Amygdala (tissue), 56 donors: ENCODE measurements at places on chromosomes 13 and 19.

- no peak for DNase-seq
These were observed 309 bp upstream of the SLITRK1 start for GRCh38 chr13:83882606-83882959.

GRCh38 chr13:50228527-50228926, 213.3 kb downstream of the KCNRG start:
- DNase-seq, result no peak

DNA sequence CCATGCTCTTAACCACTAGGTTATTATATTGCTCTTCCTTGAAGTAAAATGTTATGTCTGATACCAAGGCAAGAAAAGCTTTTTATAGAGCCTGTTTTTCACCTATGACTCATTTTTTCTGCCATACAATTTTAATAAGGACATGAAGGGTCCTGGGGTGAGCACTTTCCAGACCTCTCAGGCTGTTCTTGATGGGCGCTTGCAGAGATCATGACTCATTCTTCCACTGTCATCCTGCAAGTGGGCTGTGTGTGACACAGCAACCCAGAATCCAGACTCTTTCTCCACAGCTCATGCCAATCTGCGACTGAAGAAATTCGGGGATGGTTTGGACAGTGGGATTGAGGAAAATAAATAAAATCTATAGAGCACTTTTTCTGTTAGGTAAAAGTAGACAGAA, 506.7 kb upstream of the NBEA start:
- no peak for DNase-seq

GRCh38 chr19:38425810-38426466, at the start of gene RASGRP4:
Gene RASGRP4 (minus strand): TSS chr19:38426219. CDS start chr19:38426091, 128 bp downstream.
- no peak for DNase-seq

DNA sequence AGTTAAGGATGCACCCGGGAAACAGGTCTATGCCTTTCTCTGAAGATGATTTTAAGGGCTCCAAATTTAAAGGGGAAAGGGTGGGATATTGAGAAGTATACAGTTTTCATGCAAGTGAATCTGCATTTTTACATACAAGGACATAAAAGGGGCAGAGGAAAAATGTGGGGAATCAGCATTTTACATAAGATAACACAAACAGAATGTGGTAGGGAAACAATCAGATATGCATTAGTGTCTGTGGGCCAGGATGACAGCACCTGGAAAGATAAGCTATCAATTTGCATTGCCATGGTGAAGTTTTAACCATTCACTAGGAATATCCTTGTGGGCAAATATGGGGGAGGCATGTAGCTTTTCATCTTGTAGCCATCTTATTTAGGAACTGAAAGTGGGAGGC, 24.1 kb downstream of the IGFL3 start:
- no peak for DNase-seq

- DNase-seq, result no peak
These were observed 31.9 kb downstream of the CHST8 start for GRCh38 chr19:33653684-33654083.

DNA sequence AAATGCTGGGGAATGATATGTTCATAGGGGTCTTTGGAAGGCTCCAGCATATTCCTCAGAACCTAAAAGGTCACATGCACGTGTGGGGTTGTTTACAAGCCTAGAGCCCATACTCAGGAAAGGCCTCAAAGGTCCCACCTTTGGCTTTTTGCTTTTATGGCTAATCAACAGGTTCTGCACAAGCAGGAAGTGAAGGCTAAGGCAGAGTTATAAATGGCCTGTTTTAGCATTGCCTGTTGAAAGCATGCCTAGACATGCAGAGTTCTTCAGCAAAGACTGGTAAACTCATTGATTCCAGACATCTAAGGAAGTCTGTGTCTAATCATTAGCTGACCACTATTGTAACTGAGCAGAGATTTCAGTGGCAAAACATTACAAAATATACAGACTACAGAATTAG, 198.3 kb downstream of the KCNRG start:
- DNase-seq, result no peak

DNA sequence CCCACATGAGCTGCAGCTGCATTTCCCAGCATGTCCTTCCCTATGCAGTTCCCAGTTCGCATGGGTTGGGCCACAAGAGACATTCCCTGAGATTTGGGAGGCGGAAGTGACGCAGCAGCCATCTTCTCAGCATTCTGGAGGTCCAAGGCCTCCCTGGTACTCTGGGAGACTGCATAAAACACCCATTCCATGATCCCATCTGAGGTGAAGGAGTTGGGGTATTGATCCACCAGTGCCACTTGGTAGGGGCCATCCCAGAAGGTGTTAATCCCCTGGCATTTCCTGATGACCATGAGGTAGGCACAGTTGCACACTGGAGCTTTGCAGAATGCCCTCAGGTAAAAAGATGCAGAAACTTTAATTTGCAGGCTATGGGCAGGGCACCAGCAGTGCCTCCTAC, 25.4 kb downstream of the POP4 start:
- DNase-seq, result no peak

GRCh38 chr19:50178320-50178719, 15.2 kb upstream of the IZUMO2 start:
- DNase-seq, result no peak

GRCh38 chr19:54967611-54968010, 1.4 kb downstream of the NLRP2 start:
- no peak for DNase-seq

GRCh38 chr13:33205804-33206221, 79.7 kb downstream of the STARD13 start:
- no peak for DNase-seq

- no peak for DNase-seq
These were observed 87.6 kb downstream of the MYCBP2 start for GRCh38 chr13:77239312-77239711.

- no peak for DNase-seq
These were observed 581.0 kb downstream of the UQCRFS1 start for GRCh38 chr19:28631961-28632360.
